Dermis lymphatic vessel endothelial cell (primary cell): ENCODE measurements at places on chromosomes 12 and 14. TPM values are rescaled to one million over a fixed set of nuclear protein-coding genes. Genes with fewer than 3 reads are reported as not detected.

The ASB8 gene
- 18.6 and 19.1 TPM in 2 replicates for total RNA-seq

The C12orf43 gene
- 9.1 and 17.4 TPM in 2 replicates for total RNA-seq

The ANKRD33 gene
- 0.09 and 0.11 TPM in 2 replicates for total RNA-seq

The FAM90A1 gene
- total RNA-seq, result under 0.01 TPM in 1 of 2 replicates, not detected in the other

The MGP gene
- 193 and 280 TPM in 2 replicates for total RNA-seq

The TRHDE gene
- total RNA-seq, result 0.22 TPM in 1 of 2 replicates, not detected in the other

The TAPBPL gene
- 11.0 and 28.1 TPM in 2 replicates for total RNA-seq

The NGB gene
- not detected in 2 replicates for total RNA-seq
